Cardiac muscle cell (in vitro differentiated cells and primary cell): ENCODE measurements at places on chromosomes 4 and X. TPM values are rescaled to one million over a fixed set of nuclear protein-coding genes. Genes with fewer than 3 reads are reported as not detected.

- no peak for DNase-seq
- no peaks in the 10 kb centered on the region for H3K36me3 ChIP-seq
- no peaks in the 10 kb centered on the region for H3K27me3 ChIP-seq
- peaks cover 6% of the 10 kb centered on the region for H3K4me1 ChIP-seq
- no peak overlapping the region for H3K27ac ChIP-seq
These were observed 178.6 kb downstream of the ADAMTS3 start for GRCh38 chr4:72390409-72390808.

GRCh38 chr4:1981251-1982058 lies 27.3 kb downstream of the NELFA start:
- H3K27ac ChIP-seq = peak overlapping the region; percentile 2
- peaks cover 45% of the 10 kb centered on the region for H3K36me3 ChIP-seq

DNA sequence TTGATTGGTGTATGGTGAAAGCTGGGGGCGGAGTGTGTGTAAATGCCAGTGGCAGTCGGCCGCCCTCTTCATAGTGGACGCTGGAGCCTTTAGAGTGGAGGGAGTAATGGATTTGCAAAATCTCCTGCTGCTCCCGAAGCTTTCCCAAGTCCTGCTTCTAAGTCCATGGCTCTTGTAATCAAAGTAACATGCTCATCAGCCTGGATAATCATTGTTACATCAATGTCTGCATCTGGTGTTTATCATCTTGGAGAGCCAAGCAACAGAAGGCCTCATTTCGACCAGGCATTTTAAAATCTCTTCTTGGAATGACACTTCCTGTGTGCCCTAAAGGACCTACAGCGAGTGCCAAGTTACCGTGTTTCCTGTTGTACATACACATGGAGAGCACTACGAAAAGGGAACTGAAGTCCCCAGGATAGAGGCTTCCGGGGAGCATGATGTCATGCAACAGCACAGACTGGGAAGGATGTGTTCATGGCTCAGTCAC lies 32.2 kb downstream of the UNC5C start:
- H3K27ac ChIP-seq = no peak overlapping the region
- H3K36me3 ChIP-seq = no peaks in the 10 kb centered on the region
- H3K4me1 ChIP-seq = no peaks in the 10 kb centered on the region
- H3K27me3 ChIP-seq = no peaks in the 10 kb centered on the region

- H3K36me3 ChIP-seq = no peaks in the 10 kb centered on the region
- peaks cover 53% of the 10 kb centered on the region for H3K4me1 ChIP-seq
- H3K27me3 ChIP-seq = no peaks in the 10 kb centered on the region
- no peak for DNase-seq
These were observed 86.3 kb upstream of the MAML3 start for GRCh38 chr4:140240237-140240636.

- H3K36me3 ChIP-seq = no peaks in the 10 kb centered on the region
- no peak overlapping the region for H3K27ac ChIP-seq
These were observed 158.2 kb upstream of the CPEB2 start for GRCh38 chr4:14844061-14844460.

GRCh38 chr4:164350061-164350460 lies 403.9 kb upstream of the SMIM31 start:
- H3K27me3 ChIP-seq = no peaks in the 10 kb centered on the region
- no peaks in the 10 kb centered on the region for H3K36me3 ChIP-seq
- no peak for DNase-seq

Gene KLF8
- polyA plus RNA-seq = 4.3 and 6.8 TPM in 2 replicates

DNA sequence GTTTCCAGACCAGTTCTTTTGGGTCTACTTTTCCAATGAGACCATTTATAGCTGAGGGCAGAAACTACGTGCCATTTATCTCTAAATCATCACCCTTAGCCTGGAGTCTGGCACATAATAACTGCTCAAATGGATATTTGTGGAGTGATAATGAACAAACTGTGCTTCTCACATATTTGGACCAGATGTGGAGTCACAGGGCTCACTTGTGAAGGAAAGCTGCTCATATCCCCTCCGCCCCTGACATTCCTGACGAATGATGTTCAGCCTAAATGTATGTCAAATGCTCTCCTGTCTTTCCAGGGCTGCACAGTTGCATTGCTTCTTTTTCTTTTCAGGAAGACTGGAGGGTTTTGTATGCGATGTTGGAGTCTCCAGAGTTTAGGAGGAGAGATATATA lies 110.1 kb downstream of the GBA3 start:
- no peak for DNase-seq
- no peaks in the 10 kb centered on the region for H3K4me1 ChIP-seq
- H3K27me3 ChIP-seq = no peaks in the 10 kb centered on the region
- H3K4me3 ChIP-seq = no peak overlapping the region
- no peak overlapping the region for H3K27ac ChIP-seq

Gene CXCL11
- not detected in 2 replicates for polyA plus RNA-seq

DNA sequence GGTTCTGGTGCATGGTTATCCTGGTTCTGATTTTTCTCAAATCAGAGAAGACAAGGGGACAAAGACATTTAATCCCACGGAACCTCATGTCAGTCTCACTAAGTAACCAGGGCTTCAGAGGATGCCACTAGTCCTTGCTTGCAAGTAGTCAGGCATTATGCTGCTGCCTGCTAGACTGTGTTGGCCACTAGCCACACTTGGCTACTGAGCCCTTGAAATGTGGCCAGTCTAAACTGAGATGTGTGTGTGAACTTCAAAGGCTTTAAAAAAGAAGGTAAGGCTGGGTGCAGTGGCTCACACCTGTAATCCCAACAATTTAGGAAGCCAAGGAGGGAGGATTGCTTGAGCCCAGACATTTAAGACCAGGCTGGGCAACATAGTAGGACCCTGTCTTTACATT lies 48.6 kb upstream of the IGFBP7 start:
- peaks cover under 1% of the 10 kb centered on the region for H3K4me1 ChIP-seq
- DNase-seq = no peak
- no peaks in the 10 kb centered on the region for H3K36me3 ChIP-seq
- H3K27ac ChIP-seq = no peak overlapping the region
- H3K27me3 ChIP-seq = no peaks in the 10 kb centered on the region

Gene LRIT3
- polyA plus RNA-seq = 0.12 TPM in 1 of 2 replicates, not detected in the other

DNA sequence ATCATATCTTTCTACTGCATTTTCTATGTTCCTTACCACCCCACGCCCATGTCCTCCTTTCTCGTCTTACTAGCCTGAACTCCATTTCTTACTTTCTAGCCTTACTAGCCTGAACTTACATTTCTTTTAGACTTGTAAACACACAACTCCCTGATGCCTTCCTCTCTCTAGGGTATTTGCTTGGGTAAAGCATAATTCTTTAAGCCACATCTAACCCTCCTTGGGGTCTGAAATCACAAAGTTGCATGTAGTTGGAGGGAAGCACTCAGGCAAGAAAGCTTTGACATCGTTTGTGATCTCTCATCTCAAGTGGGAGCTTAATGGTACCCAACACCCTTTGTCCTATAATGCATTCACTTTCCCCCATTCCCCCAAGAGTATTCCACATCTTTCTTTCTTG lies 124.4 kb downstream of the SPOCK3 start:
- H3K27me3 ChIP-seq = no peaks in the 10 kb centered on the region
- no peaks in the 10 kb centered on the region for H3K36me3 ChIP-seq
- H3K4me1 ChIP-seq = peaks cover 6% of the 10 kb centered on the region
- no peak for DNase-seq
- no peak overlapping the region for H3K4me3 ChIP-seq

Gene SFRP2
- 1.8 and 5.0 TPM in 2 replicates for polyA plus RNA-seq

Gene SATL1
- polyA plus RNA-seq = 0.27 and 1.1 TPM in 2 replicates

Gene THAP6
- 22.2 and 35.6 TPM in 2 replicates for polyA plus RNA-seq

Gene CDKL2
- polyA plus RNA-seq = 2.0 and 4.4 TPM in 2 replicates

Gene COX7B2
- polyA plus RNA-seq = not detected in 2 replicates

DNA sequence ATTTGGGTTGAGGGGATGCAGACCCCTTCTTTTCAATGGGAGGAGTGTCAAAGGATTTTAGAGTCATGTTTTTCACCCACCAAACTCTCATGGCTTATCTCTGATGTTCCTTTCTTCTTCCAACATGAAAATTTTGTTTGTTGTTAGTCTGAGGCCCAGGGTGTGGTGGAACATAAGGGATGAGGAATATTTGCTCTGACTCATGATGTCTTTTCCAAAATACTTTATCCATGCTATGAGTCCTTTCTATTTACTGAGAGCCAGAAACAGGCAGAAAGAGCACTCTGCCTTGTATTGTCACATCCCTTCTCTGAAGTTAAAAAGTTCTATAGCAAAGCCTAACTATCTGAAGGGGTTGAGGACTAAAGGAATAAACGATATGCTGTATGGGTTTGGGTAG lies 61.6 kb upstream of the GYPA start:
- H3K4me1 ChIP-seq = no peaks in the 10 kb centered on the region
- no peak overlapping the region for H3K4me3 ChIP-seq
- DNase-seq = no peak
- H3K27me3 ChIP-seq = no peaks in the 10 kb centered on the region

Gene ZNF157
- polyA plus RNA-seq = 1.00 TPM in 1 of 2 replicates, not detected in the other

DNA sequence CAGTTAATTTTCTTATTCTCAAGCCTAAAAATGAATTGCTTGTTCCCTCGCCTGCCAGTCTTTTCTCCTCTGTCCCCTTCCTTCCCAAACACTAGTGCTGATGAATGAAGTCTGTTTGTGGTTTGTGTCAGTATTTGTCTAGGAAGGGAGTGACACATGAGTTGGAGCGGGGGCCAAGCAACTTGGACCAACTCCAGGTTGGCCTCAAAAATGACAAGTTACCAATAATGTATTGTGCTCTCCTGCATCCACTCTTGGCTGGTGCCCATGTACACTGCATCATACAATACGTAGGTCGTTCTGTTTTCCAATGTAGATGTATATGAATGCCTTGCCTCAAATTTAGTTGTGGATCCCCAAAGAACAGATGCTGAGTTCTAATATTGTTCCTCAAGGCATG lies 223.0 kb upstream of the GPC4 start:
- H3K36me3 ChIP-seq = no peaks in the 10 kb centered on the region
- H3K27ac ChIP-seq = no peak overlapping the region
- H3K27me3 ChIP-seq = no peaks in the 10 kb centered on the region
- peaks cover 44% of the 10 kb centered on the region for H3K4me1 ChIP-seq
- no peak overlapping the region for H3K4me3 ChIP-seq

DNA sequence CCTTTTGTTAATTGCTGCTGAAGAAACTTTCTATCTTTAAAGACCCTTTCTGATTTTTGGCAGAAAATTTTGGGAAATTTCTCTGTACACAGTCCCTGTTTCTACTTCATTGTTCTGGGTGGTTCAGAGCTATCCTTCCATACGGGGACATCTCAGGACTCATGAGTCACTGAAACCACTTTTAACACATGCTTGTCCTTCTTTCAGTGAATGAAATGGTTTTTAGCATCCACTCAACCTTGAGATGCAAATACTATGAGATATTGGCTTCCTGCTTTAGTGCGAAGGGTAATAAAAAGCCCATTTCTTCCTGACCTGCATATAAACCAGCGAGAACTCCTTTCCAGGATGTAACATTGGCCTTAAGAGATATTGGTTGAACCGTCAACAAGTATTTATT lies 158.0 kb downstream of the REPS2 start:
- no peak overlapping the region for H3K4me3 ChIP-seq
- H3K4me1 ChIP-seq = peaks cover 4% of the 10 kb centered on the region
- H3K27me3 ChIP-seq = no peaks in the 10 kb centered on the region
- H3K27ac ChIP-seq = no peak overlapping the region
- no peak for DNase-seq

DNA sequence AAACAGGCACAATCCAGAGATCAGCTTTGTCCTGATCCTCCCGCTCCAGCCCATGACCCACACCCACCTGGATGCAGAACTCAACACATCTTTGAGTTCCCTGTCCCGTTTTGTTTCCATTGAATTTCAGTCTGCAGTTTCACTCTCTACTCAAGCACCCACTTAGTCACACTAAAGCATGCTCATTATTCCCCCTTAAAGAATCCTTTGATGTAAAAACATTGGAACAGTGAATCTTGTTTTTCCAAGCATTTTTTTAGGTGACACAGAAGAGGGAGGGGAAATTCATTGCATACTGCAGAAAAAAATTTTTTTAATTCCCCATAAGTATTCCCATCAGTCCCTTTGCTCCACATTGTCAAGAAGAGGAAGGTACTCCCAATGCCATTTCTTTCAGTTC lies 249.7 kb upstream of the TTC29 start:
- H3K27me3 ChIP-seq = no peaks in the 10 kb centered on the region
- no peak overlapping the region for H3K4me3 ChIP-seq
- no peak overlapping the region for H3K27ac ChIP-seq
- no peak for DNase-seq

DNA sequence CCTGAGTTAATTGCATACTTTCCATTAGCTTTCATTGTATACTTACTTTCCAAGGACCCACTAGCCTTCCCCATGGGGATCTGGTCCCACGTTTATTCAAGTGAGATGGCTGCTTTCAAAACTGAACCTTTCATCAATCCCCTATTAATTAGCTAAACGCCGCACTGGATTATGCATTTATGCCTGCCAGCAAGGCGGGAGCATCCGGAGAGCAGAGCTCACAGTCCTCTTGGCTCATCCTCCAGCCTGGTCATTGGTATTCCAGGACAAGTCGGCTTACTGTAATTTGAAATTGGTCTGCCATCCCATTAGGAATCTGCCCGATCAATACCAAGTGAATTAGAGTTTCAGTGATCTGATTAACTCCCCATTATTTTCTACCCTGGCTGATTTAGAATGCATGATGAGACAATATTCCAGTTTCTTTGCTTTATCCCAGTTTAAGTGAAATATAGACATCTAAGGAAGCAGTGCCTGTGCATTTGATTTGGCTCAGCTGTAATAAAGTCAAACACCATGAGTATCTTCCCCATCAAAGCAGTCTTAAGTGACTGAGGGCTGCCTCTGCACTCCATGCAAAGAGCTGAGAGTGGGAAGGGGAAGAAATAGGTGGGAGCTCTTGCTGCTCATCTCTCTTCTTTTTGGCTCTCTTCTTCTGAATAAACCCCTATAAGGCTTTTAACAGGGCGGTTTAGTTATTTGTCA lies 411.4 kb downstream of the GPAT3 start:
- H3K36me3 ChIP-seq = no peaks in the 10 kb centered on the region
- H3K27ac ChIP-seq = no peak overlapping the region
- H3K27me3 ChIP-seq = no peaks in the 10 kb centered on the region
- H3K4me1 ChIP-seq = no peaks in the 10 kb centered on the region
- H3K4me3 ChIP-seq = no peak overlapping the region
- DNase-seq = no peak

Gene IQSEC2
- 14.3 and 23.3 TPM in 2 replicates for polyA plus RNA-seq

DNA sequence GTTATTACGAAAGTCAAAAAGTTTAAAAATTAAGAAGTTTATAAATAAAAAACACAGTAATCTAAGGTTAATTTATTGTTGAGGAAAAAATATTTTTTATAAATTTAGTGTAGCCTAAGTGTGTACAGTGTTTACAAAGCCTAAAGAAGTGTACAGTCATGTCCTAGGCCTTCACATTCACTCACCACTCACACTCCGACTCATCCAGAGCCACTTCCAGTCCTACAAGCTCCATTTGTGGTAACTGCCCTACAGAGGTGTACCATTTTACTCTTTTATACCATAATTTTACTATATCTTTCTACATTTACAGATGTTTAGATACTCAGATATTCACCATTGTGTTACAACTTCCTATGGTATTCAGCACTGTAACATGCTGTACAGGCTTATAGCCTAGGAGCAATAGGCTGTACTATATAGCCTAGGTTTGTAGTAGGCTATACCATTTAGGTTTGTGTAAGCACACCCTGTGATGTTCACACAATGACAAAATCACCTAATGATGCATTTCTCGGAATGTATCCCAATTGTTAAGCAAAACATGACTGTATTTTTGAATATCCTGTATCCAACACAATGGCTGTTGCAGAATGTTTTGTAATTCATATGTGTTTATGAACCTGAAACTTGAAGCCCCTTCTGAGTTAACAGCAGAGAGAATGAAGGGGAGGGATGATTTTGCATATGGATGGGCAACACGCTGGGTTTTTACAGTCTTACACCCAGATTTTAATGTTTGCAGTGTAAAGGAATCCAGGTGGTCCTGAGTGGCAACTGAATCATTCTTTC lies 3.1 kb downstream of the PPBP start:
- H3K4me1 ChIP-seq = no peaks in the 10 kb centered on the region
- no peak overlapping the region for H3K27ac ChIP-seq
- H3K36me3 ChIP-seq = no peaks in the 10 kb centered on the region
- H3K27me3 ChIP-seq = no peaks in the 10 kb centered on the region
